Stimulated activated CD8-positive, alpha-beta memory T cell treated with anti-CD3 and anti-CD28 coated beads, Interleukin-15, amount 100 ng/mL, for 4 hours (primary cell): ENCODE measurements at places on chromosomes 16 and 17.
A peak's percentile ranks its signal among the peaks of the same experiment; 100 is the strongest.

DNA sequence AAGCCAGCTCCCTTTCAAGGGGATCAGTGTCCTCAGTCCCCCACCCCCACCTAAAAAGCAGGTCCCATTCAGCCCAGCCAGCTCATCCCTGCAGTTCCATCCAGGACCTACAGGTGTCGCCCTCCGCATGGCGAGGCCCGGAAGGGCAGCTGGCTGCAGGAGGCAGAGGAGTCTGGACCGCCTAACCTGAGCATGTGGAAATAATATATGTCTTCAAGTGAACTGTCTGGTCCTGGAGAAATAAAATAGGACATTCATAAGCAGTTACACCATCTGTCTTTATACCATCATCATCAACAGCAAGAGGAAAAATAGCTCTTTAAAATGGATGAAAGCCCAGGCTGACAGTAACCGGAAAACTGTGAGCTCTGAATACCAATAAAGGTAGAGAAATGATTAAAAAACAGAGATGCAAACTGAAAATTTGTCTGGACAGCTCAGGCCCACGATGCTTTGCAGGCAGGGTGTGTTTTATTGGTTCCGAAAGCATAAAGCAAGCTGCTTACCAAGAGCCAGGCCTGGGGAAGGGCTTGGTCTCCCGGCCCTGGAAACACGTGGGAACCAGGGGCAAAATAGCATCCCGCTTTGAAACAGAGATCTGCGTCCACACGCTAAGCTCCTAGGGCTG, 215.2 kb downstream of the ZFHX3 start:
- DNase-seq: peak; percentile 18

- DNase-seq: no peak
Measured at GRCh38 chr17:72534776-72535175, 414.0 kb downstream of the SOX9 start.

DNA sequence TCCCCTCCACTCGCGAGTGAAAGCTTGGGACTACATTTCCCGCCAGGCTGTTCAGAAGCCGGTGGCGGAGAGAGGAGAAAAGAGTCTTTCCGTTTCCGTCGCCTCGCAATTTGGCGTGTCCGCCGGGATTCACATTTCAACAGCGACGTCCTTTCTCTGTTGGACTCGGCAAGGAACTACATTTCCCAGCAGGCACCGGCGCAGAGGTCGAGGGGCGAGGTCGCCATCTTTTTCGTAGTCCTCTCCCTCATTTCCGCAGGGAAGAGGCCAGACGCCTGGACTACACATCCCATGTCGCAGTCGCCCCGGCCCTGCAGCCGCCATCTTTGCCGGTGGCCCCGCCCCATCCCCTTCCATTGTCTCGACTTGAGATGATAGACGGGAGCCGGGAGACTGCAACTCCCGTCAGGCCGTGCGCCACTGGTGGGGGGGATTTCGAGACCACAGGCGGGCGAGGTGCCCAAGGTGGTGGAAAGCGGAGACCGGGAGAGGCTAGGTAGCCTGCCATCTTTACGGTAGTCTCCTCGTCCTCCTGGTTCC, 882 bp upstream of the FBXL19 start:
- peak; percentile 100 for DNase-seq

GRCh38 chr16:85927959-85928358, 29.0 kb downstream of the IRF8 start:
- no peak for DNase-seq

DNA sequence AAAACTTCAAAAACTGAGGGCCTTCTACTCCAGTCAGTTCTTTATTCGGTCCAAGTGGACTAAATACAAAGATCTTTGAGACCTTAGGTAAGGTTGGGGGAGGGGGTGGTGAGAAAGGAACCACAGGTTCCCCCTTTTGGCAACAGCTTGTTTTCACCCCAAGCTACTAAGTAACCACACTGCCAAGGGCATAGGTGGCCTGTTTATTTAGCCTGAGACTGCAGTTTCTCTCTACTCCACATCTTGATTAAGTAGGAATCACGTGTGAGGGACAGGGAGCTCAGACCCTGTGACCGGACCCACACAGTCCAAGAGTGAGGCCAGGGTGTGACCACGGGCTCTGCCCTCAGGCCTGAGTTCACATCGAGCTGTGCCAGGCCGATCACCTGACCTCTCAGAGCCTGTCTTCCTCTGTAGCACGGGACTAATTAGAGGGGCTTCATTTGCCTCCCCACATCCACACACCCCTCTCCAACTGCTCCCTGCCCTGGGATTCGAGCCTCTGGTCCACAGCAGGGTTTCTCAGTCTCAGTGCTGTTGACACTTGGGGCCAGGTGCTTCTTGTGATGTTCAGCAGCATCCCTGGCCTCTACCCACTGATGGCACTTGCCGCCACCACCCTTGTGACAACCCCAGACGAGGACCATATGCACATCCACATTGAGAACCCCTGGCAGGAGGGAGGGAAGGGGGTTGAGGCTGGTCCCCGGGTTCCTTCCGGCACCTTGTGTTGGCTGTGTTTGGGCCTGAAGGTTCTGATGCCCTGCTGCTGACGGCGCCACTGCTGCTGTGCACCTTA, 17.8 kb downstream of the ST6GALNAC2 start:
- DNase-seq: no peak

DNA sequence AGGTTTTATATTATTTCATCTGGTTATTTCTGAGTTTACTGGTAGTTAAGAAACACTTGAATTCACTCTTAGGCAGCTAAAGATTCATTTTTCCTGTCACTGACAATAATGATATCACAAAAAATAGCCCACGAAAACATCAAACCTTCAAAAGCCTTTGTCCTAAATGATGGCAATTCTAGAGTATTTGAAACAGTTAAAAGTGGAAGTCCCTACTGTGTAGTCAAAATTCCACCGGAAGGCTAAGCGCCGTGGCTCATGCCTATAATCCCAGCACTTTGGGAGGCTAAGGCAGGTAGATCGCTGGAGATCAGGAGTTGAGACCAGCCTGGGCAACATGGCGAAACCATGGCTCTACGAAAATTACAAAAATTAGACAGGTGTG, 103.5 kb downstream of the HIC1 start:
- no peak for DNase-seq

- no peak for DNase-seq
Measured at GRCh38 chr16:48350736-48351135, 34.5 kb downstream of the SIAH1 start.

- DNase-seq: no peak
Measured at GRCh38 chr17:29597361-29598172, 4.6 kb downstream of the ANKRD13B start.

- DNase-seq: no peak
Measured at GRCh38 chr16:71840052-71840451, 5.7 kb upstream of the ATXN1L start.

GRCh38 chr17:28078341-28079229, 36.1 kb downstream of the NLK start:
- DNase-seq: no peak

DNA sequence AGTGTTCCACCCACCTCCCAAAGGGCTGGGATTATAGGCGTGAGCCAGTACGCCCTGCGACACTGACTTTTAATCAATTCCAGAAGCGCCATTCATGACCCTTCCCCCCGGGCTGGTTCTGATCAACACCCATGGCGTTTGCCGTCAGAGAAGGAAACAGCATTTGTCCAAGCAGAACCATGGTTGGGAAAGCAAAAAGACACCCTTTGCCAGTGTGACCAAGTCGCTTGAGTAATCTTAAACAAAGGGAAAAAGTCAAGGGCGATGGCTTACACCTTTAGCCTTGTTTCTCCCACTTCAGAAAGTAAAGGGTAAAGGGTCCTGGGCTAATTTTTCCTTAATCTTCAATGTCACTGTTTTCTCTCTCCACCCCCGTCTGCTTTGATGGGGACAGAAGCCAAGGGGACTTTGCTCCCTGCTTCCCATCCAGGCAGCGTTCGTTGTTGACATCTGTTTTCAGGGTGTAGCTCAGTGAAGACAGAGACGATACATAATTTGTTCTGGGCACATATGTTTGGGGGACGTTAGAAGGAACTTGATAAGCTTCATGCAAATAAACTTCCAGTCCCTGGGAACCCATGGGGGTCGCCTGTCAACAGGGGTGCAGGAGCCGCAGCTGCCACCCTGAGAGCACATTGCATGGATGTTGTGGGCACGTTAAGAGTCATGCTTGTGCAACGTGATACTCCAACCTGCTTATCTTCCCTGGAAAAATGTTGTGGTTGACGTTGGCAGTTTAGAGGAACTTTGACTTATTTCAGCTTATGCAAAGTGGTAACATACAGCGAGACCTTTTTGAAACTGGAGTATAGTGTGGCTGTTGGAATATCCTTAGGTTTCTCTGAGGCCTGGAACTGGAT, 50.6 kb upstream of the TANGO6 start:
- DNase-seq: no peak

DNA sequence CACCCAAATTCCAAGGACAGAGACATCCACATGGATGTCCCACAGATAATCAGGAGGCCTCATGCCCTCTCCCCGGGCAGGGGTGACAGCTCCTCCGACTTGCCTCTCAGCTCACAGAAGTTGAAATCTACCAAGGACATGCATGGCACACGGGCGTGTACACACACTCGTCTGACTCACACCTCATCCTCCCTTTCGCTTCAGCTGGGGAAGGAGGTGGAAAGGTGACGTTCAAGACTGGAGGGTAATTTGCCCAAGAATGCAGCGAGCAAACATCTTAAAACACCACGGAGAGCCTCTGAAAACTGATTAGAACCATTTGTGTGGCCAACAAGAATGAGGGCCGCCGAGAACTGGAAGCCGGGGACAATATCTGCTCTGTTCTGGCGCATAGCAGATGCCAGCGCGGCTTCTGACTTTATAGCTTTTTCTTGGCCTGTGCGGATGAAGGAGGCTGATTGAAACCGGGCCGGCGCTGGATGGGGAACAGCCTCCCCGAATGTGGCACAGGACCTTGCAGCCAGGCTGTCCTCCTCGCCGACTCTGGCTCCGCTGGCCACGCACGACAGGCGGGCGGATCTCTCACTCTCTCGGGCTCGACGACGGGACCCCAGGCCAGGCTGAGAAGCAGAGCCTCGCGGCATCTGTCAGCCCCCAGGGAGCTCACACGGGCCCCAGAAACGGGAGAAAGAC, 100.9 kb downstream of the C16orf95 start:
- DNase-seq: no peak

- no peak for DNase-seq
Measured at GRCh38 chr16:77963185-77964044, 58.9 kb upstream of the CLEC3A start.

- DNase-seq: no peak
Measured at GRCh38 chr17:7710301-7710700, 5.3 kb downstream of the EFNB3 start.

DNA sequence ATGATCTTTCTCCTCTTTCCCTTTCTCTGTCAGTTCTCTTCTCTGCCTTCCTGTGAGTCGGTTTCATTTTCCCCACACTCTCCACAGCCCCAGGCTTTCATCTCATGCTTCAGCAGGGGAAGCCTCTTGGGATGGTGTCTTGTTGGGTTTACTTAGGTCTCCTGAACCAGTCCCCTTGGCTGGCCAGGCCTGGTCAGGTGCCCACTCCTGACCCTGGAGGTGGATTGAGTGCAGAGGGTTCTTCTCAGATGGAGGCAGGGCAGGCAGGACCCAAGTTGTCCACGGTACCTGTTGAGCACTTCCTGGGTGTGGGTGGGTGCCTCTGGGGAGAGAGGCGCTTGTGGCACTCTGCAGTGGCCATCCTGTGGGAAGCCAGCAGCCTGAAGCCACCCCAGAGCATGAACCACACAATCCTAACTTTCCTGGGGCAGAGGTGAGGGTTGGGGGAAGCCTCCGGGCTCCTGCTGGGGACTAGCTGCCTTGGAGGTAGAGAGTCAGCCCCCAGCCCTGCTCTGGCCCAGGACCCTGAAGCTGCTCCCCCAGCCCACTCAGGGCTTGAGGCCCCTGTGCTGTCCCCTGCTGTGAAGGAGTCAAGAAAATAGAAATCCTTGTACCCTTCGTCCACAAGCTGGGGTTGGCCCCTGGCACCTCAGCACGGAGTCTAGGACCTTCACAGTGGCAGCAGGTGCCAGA, 2.0 kb upstream of the RAP1GAP2 start:
- DNase-seq: no peak

GRCh38 chr16:51807551-51807950, 656.5 kb upstream of the SALL1 start:
- DNase-seq: no peak

DNA sequence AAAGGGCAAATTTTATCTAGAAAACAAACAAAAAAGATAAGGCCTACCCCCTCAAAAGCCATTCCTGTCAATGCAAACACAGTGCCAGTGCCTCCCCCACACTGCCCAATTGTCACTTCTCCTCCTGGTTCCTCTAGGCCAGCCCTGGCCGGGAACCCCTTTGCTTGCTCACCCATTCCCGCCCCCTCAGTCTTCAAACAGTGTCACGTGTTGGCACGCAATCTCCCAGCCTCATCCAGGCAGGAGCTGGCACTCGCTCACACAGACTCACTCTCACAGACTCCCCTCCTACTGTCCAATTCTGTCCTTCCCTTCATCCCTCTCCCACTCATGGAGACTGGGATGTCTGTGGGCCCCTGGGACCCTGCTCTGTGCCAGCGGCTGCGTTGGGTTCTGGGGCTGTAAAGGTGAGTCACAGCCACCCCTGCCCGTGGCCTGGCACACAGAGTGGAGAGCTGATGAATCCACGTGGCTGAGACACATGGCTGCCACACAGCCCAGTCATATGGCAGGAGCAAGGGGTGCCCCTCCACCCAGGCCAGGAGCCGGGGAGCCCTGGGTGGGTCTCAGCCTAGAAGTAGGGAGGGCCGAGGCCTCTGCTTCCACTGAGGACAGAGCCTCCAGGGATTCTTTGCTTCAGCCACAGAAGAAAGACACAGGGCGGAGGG, 54.8 kb downstream of the VAC14 start:
- no peak for DNase-seq
